ENCODE measurements at places on chromosomes 7 and 10.

DNA sequence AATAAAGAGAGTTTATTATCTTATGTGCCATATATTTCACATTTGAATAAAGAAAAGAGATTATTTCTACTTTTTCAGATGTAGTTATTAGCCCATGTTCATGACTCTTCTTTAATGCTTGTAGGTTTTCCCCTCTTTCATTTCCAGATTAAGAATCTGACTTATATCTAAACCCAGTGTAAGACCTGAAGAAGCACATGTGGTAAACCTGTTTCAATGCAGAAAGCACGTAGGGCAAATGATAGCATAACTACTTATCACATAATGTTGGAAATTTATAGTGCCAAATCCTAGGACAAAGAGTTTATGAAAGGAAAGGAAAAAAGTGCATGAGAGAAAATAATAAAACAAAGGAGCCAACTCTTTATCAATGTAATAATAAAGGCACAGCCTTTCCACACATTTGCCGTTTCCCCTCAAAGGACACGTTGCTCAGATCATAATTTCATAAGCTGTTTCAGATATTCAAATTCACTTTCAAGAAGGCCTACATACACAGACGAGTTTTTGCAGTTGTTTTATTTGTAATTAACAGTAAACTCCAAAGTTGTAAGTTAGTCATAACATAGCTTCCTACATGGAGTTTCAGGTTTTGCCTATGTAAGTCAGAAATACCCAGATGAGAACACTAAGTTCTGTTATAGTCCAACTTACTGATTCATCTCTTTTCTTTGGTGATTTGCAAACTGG lies 88.8 kb upstream of the MDFIC start:
- DNase-seq = no peak

- no peak for DNase-seq
These were observed 456.7 kb upstream of the FOXK1 start for GRCh38 chr7:4225361-4225771.

DNA sequence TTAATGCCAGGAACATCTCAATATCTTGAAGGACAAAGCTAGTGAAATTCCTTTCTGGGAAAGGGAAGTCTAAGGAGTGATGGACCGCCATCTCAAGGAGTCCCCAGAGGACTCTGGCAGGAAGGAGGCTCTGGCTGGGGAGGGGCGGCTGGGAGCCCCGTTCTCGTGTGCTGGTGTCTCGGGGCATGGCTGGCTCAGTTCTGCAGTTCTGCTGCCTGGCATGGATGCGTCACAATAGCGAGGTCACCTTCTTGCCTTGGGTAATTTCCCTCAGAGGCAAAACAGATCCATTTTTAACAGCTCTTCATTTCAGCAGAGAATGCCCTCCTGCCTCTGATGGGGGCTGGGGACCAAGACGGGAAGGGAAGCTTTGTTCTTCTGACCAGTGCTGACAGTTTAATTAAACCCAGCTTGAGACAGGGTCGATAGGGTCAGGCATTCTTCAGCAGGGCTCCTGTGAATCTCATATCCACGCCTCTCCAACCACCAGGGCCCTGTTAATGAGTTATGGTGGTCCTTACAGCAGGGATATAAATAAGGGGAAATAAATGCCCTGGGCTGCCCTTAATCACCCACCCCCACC lies 35.7 kb downstream of the SLIT1 start:
- no peak for DNase-seq

GRCh38 chr10:1287971-1288401 lies 231.8 kb downstream of the WDR37 start:
- no peak for DNase-seq

GRCh38 chr7:82841828-82842227 lies 320.9 kb downstream of the PCLO start:
- DNase-seq = no peak

DNA sequence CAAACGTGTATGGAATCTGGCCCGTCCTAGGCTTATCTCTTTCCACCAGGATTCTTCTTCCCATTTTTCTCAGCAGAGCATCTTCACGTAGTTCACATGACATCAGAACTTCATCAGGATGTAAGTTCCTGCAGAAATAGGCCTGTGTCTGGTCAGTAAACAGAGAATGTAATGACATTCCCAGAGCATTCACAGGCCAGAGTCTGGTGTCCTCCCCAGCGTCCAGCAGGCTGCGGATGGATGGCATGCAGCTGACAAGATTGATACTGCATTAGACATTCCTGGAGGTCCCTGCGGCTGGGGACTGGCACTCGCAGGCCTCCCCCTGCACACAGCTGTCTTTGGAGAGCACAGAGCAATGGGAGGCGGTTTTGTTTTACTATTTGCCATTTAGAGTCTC lies 28.7 kb downstream of the MGMT start:
- no peak for DNase-seq

DNA sequence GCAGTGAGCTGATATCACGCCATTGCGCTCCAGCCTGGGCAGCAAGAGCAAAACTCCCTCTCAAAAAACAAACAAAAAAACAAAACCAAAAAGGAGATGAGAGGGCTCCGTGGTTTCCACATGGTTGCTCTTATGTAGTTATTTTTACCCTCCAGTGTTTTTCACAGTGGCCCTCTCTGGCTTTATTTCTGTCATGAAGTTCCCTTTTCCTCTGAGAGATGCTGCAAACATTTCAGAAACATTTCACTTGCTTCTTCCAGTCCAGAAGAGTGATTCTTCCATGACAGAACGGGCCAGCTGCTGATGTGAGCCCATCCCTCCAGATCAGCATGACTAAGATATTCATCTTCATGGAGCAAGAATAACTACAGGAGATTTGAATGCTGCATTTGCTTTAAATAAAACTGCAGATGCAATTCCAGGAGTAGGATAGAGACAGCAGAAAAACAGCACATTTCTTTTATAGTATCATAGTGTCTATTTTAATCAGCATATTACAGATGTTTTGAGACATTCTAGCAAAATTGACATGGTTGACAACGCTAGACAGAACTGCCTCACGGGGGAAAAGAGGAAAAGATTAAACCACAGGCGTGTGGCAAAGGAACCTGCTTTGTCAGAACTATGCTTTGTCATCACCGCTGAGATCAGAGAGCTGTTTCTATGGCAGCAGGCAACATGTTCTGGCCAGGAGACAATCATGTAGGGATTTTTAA lies 40.3 kb downstream of the NRCAM start:
- peak; percentile 83 for DNase-seq

DNA sequence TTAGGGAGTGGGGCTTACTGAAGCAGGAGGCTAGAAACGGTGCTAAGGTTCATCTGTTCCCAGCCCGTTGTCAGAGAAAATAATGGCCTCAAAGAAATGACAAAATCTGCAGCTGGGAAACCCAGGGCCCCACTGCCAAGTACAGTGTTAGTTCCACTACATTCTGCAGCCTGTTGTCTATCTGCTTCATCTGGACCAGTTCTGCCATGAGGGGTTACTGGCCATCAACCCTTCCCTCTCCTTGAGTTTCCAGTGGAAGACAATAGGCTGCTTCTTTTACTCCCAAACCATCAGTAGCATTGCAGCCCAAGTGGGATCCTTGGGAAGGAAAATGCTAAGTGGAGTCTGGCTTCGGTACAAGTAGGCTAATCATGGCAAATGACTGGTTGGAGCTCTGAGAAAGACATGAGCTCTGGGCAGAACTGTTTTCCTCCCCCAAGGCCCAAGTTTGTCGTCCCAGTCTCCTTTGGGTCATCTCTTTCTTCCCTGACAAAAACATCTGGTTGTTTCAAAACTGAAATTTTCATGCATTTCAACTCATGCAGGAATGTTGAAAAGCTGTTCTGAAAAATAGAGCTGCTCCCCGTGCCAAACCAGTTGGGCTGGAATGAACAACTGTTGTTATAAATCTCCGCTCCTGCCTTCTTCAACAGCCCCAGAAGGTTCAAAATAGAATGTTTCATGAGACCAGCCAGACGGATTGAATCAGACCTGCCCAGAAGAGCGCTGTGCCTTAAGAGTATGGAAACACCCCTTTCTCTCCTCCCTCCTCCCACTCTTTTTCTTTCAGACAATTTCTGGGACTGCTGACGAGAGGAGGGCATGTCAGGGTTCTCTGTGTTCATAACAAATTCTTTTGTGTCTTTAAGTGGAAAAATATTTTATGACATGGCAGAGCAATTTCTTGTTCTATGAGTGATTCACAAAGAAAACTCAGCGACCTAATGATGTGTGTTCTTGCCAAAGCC lies 116.6 kb downstream of the RAB18 start:
- DNase-seq = peak; percentile 31

DNA sequence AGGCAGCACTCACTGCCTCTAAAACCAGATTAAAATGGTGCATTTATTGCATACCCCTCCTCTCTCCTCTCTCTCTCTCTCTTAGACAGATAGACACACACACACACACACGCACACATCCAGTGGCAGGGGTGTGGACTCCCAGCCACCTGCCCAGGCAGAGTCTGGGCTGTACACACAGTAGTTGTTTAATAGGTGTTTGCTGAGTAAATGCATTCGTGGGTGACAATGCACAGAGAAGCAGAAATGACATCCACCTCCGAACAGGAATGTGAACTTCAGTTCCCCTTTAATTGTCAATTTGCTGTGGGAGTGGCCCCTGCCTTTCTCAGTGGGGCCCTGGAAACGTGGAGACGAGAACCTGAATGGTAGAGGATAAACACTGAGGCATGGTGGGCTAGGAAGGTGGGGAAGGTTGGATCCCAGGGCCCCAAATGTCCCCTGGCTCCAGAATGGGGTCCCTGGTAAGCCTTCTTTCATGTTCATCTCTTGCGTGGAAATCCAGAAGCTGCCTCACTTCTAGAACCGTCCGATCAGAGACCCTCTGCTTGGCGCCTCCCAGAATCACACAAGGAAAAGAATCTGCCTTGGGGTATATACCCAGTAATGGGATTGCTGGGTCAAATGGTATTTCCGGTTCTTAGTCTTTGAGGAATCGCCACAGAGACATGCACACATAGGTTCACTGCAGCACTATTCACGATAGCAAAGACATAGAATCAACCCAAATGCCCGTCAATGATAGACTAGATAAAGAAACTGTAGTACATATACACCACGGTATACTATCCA lies 58.5 kb upstream of the ECHDC3 start:
- DNase-seq = no peak

GRCh38 chr7:117048114-117048866 lies 95.0 kb downstream of the ST7 start:
- DNase-seq = no peak

- no peak for DNase-seq
These were observed 18.4 kb downstream of the CTBP2 start for GRCh38 chr10:125141860-125142484.

Measured in astrocyte of the spinal cord (primary cell).